NCI-H748 treated with DMSO at 0.1 percent for 48 hours (cell line): ENCODE measurements at places on chromosomes 1 and 21.
A peak's percentile ranks its signal among the peaks of the same experiment; 100 is the strongest.

DNA sequence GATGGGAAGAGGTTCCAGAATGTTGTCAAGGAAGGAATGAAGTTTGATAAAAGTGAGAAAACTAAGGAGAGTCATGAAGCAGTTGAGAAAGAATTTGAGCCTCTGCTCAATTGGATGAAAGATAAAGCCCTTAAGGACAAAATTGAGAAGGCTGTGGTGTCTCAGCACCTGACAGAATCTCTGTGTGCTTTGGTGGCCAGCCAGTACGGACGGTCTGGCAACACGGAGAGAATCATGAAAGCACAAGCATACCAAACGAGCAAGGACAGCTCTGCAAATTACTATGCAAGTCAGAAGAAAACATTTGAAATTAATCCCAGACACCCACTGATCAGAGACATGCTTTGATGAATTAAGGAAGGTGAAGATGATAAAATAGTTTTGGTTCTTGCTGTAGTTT, 142.8 kb downstream of the CDC7 start:
- DNase-seq = no peak

- DNase-seq = no peak
Measured at GRCh38 chr1:60904099-60904851, 178.1 kb upstream of the NFIA start.

DNA sequence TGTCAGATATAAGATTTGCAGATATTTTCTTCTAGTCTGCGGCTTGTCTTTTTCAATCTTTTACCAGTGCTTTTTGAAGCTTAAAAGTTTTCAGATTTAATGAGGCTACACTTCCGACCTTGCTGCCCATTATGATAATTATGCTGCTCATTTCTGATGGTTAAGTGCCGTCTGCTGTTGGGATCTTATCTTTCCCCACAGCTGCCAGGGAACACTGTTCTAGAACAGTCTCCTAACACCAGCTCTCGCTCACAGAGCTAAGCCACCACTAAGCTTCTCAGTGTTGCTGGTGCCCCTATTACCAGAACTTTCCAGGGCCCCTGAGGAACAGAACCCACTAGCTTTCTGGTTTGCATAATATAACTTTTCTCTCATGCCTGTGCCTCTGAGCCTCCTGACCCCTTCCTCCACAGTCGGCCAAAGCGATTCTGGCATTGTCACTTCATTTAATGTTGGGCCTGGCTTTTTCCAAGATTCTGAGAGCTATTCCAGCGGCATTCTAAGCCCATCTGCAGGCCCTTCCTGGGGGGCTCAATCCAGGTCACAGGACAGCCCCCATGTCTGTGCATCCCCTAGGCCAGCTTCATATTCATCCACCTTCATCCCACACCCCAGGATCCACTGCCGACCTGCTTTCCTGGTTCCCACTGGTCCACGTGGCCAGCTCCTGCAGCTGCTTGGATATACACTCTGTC, 237.0 kb downstream of the PTPRU start:
- DNase-seq = no peak

- no peak for DNase-seq
Measured at GRCh38 chr1:65424573-65424889, 4.1 kb downstream of the LEPR start.

- no peak for DNase-seq
Measured at GRCh38 chr1:35675773-35676172, 34.4 kb upstream of the PSMB2 start.

- peak; percentile 84 for DNase-seq
Measured at GRCh38 chr21:42171091-42172053, 47.6 kb upstream of the ABCG1 start.

- DNase-seq = no peak
Measured at GRCh38 chr21:41160036-41160435, 7.9 kb upstream of the BACE2 start.

DNA sequence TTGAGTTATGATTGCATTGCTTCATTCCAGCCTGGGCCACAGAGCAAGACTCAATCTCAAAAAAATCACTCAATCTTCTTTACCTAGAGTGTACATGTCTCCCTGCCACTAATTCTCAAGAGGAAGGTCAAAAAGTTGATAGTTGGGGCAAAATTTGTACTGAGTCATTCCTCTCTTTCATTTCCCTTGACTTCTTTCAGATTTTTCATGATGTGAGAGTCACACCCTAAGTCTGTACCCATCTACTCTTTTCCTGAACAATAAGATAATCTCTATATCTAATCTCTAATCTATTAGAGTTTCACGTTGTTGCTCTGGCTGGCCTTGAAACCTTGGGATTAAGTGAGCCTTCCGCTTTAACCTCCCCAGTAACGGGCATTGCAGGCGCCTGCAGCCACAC, 1.1 kb upstream of the BRDT start:
- DNase-seq = no peak

GRCh38 chr1:177913762-177914540, 55.9 kb downstream of the SEC16B start:
- no peak for DNase-seq

- no peak for DNase-seq
Measured at GRCh38 chr21:14716761-14717396, 170.8 kb upstream of the SAMSN1 start.

DNA sequence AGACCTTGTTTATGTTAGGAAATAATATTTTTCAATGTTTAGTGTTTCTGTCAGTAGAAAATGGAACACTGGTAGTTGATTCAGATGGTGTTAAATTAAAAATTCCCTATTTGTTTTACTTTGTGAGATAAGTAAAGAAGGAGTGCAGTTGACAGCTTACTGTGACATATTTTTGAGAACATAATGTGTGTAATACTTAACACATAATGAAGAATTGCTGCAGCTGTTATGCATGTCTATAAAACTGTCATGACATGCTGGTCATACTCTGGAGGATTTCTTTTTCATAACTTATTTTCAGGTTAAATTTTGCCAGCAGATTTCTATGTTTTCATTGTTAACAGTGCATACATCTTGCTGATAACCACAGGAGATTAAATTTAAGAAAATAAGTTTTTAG, 296.1 kb downstream of the CTH start:
- DNase-seq = no peak

DNA sequence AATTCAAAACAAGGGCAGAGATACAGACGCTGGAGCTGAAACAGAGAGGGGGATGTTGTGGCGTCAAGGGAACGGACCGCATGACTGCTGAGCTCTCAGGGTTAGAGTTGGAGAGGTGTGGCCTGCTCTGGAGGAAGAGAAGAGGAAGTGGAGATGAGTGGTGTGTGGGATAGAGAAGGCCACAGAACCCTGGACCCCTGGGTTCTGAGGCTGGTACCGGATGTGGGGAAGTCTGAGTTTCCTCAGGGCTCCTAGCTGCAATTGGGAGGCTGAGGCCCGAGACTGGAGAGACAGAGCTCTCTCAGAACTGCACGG, 1.8 kb downstream of the BCAN start:
- DNase-seq = no peak

DNA sequence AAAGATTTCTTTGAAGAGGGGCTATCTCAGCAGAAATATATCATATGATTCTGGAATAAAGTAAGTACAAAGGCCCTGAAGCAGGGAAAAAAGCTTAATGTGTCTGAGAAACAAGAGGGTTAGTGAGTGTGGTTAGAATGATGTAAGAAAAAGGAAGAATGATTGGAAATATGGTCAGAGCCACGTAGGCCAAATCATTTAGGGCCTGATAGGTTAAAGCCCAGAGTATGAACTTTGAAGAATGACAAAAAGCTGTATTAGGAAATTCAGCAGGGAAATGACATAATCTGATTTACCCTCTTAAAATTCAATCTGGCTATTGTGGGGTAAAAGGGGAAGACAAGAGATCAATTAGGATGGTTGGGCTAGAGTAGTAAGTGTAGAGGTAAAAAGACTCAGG, 69.0 kb upstream of the MUTYH start:
- no peak for DNase-seq

- no peak for DNase-seq
Measured at GRCh38 chr1:168799927-168800605, 71.1 kb upstream of the DPT start.

DNA sequence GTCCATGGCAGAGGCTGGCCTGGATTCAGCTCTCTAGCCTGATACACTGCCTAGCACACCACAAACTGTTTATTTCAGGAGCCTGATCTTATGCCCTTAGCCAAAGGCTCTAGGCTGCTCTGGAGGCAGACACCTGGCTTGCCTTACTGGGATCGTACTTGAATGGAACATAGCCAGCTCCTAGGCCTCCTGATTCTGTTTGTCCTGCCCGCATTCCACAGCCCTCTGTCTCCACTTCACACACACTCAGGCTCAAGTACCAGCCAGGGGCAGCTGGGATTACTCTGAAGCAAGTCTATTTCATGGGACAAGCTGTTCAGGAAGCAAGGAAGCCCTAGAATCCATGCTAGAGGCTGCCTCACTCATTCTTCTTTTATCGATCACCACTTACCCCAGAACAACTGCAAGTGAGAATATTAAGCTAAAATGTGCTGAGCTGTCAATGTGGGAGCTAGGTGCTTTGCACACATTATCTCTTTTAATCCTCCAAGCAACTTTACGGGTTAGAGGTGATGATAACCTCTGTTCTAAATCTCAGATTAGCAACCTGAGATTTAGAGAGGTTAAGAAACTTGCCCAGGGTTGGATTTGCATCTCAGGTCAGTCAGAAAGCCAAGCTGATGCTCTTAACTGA, 31.1 kb upstream of the CYP4B1 start:
- DNase-seq = no peak

DNA sequence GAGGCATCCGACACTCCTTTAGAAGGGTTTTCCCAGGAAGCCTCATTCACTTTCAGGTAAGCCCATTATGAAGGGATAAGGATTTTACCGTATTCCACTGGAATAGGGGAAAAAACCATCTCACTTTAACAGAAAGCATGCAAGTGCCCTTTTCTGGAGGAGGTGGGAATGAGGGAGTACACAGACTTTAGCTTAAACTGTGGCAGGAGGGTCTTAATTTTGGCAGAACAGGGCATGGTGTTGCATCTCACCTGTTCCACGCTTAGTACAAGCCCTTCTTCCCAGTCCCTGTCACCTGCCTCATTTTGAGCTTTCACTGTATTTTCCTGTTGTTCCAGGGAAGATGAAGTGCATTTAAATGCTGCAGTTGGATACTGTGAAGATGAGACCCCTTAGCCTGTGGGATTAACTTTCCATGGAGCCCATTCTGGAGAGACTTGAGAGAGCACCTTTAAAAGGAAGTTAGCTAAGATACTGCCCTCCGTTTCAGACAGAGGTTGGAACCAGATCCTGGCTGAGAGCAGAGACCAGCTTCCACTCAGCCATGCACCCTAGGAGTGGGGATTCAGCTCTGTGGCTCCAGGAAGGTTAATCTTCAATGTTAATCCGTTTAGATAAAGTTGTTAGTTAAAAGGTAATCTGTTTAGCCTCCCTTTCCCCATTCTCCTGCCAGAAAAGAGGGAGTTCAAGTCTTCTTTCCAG, 42.6 kb downstream of the PBX1 start:
- DNase-seq = no peak

GRCh38 chr1:40844079-40844478, 18.1 kb downstream of the CITED4 start:
- no peak for DNase-seq

GRCh38 chr1:66372522-66373101, 161.3 kb upstream of the SGIP1 start:
- DNase-seq = no peak

DNA sequence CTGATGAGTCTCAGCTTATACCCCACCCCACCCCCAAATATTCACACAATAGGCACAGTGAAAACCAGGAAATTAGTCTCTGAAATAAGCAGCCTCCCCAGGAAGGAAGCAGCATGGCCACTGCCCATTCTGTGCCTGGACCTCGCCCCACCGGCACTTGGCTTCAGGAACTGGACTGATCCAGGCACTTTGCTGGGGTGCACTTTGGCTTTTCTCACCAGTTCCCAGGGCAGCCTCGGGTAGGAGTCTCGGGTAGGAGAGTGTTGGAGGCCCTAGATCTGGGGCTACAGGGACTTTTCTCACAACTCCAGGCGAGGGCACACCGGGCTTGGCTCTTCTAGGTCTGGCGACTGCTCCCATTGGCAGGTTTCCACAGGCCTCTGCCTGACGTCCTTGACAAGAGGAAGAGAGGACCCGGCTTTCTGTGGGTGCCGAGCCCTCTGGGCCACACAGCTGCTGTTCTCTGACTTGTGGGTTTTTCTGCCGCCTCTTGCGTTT, 18.7 kb downstream of the ADARB1 start:
- DNase-seq = no peak

DNA sequence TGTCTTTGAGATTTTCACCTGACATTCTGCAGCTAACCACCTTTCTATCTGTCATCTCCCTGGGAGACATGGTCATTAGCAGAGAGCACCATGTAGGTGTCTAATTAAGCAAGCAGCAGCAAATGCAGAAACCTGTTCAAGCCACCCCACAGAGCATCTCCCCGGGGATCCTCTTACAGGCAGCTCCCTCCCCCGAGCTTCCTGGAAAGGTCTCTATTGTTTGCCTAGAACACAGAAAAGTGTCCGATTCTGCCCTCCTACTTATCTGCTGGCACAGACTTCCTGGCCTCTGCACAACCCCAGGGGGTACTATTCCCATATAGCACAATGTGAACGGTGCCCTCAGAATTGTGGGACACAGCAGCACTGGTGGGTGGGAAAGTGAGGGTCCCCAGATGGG, 46.1 kb downstream of the PLEKHA6 start:
- no peak for DNase-seq

- DNase-seq = no peak
Measured at GRCh38 chr1:184152434-184152898, 100.9 kb downstream of the TSEN15 start.

DNA sequence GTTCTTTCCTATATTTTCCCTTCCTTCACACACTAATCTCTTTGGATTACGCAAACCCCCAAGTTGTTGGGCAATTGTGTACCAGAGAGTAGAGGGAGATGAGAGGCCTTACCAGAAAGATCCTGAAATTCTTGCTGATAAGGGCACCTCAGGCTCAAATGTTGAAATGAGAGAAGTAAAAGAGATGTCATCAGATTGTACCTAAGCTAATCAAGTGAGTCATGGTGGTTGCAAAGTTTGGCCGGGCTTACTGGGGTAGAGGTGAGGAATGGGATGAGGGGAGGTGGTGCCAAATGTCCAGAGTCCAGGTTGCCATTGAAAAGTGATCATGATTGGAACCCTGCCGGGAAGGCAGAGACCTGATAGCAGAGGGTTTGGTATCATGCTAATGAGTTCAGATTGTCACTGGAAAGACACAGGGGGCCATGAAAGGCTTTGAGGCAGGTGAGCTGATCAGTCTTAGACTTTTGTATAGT, 43.1 kb downstream of the OPTC start:
- DNase-seq = no peak

GRCh38 chr1:51671527-51672325, 54.8 kb downstream of the OSBPL9 start:
- DNase-seq = peak; percentile 10

DNA sequence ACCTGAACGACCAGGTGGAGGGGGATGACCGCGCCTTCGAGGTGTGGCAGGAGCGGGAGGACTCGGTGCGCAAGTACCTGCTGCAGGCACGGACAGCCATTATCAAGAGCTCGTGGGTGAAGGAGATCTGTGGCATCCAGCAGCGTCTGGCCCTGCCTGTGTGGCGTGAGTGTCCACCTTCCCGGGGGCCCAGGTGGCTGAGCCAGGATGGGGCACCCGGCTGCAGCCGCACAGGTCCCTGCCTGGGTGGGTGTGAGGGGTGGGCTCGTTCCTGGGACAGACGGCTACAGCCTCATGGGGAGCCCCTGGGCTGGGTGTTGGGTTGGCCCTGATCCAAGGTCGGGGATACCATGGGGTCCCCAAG, 65.2 kb downstream of the TRIM11 start:
- no peak for DNase-seq
